NCI-H774 (cell line): ENCODE measurements at places on chromosomes 2 and 18.
A peak's percentile ranks its signal among the peaks of the same experiment; 100 is the strongest.

DNA sequence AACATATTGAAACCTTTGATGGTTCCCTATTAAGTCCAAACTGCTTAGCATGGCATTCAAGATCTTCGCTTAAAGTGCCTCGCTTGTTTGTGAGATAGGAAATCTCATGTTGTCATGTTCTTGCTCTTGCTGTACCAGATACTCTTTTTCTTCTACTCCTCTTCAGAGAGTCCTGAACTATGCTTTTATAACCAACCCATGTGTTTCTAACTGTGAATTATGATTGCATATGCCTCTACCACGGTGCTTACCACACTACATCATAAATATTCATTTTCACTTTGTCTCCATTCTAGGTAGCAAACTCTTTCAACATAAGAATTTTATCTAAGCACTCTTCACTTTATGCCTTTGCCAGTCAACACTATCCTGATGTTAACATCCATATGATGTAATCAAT, 23.6 kb downstream of the STAT4 start:
- no peak for DNase-seq

DNA sequence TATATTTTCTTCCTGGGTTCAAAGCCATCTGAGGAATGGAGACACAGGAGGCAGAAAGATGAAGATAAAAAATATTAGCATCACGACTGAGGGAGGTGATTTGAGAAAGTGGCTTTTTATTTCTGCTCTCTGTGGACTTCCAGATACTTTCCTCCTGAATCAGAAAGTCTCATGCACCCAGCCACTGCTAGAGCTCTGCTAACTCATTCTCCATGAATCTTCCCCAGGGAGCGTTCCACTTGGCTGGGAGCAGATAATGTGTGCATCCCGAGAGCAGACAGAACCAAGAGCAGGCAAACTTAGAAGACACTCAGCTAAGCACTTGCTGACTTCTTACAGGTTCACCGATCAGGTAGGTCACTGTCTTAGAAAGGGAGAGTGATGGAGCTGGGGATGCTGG, 264.1 kb upstream of the THUMPD2 start:
- no peak for DNase-seq

DNA sequence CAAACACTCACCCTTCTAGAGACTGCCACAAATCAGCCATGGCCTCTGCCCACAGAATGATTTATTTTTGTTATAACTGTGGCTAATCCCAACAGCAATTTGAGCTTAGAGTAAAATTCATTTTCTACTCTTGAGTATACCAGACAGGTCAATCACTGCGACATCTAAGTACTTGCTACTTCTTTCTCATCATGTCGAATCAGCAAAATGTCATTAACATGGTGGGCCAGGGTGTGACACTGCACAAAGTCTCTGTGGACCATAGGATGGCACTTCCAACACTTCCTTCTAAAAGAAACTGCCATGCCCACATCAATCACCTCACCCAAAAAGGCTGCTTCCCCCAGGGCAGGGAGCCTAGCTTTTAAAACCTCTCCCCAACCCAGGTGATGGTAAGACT, 64.4 kb downstream of the KCNG3 start:
- no peak for DNase-seq

- no peak for DNase-seq
These were observed 17.1 kb upstream of the HNMT start for GRCh38 chr2:137947032-137947727.

DNA sequence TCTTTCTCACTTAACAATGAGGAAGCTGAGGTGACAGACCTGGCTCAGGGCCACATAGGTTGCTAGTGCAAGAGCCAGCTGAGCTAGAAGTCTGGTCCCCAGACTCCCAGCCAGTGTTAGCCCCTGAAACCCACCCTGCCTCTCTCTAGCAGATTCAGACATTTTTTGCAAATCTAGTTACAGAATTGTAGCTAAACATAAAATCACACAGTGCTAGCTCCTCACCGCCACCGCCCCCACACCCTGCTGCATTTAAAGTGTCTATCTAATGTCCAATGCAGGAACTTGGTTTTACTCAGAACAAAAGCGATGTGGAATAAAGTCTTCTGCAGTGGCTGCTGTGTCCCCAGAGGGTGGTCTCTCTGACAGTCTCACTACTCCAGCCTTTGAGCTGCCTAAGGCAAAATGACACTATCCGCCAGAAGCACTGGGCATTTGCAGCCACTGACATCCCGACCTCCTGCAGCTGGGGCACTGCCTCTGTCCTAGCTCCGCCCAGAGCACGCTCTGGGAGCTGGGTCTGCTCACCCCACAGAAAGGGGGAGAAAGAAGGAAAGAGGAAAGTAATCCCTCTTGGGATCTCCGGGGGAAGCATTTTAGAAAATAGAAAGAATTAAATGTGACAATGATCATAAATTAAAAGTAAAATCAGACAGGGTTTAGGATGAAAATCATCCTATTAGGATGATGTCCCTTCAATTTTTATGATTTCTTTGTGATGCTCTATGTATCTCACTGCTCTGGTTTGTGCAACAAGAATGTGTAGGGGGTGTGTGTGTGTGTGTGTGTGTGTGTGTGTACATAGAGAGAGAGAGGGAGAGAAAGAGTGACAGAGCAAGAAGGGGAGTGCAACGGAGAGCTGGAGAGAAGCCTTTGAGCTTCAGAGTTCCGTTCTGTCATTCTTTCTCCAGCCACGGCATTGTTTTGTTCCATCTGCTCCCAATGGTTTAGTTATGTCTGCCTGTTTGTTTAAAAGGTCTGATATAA, 50.5 kb upstream of the ST8SIA3 start:
- DNase-seq = no peak

DNA sequence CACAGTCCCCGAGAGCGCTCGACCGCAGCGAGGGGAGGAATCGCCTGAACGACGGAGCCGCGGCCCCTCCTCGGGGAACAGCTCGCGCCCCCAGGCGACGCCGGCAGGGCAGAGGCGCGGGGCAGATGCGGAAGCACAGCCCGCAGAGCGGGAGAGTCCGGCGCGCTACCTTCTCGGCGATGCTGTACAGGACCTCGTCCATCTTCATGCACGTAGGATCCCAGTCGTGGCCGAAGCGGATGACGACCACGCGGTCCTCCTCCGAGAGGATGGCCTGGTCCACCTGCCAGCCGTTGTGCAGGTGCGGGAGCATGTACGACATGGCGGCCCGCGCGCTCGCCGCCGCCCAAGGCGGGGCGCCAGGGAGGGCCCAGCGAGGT, 302 bp downstream of the TXNL4A start:
- peak; percentile 54 for DNase-seq
